Cortex of kidney (tissue), 1 donor: ENCODE measurements at places on chromosomes 13 and 19.

GRCh38 chr13:79501538-79502232, 20.7 kb downstream of the NDFIP2 start:
- no peak for DNase-seq

- DNase-seq = no peak
Observed at GRCh38 chr13:111404746-111405145, 84.3 kb downstream of the TEX29 start.

GRCh38 chr13:20547479-20547908, 19.5 kb upstream of the IFT88 start:
- DNase-seq = no peak

DNA sequence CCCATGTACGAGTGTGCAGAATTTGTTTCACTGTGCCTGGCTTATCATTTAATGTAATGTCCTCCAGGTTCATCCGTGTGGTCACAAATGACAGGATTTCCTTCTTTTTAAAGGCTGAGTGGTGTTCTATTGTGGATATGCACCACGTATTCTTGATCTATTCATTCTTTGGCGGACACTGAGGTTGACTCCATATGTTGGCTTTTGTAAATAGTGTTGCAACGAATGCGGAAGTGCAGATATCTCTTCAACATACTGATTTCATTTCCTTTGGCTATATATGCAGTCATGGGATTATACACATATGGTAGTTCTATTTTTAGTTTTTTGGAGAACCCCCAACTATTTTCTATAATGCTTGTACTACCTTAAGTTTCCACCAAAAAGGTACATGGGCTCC, 13.0 kb downstream of the OR7A5 start:
- no peak for DNase-seq

DNA sequence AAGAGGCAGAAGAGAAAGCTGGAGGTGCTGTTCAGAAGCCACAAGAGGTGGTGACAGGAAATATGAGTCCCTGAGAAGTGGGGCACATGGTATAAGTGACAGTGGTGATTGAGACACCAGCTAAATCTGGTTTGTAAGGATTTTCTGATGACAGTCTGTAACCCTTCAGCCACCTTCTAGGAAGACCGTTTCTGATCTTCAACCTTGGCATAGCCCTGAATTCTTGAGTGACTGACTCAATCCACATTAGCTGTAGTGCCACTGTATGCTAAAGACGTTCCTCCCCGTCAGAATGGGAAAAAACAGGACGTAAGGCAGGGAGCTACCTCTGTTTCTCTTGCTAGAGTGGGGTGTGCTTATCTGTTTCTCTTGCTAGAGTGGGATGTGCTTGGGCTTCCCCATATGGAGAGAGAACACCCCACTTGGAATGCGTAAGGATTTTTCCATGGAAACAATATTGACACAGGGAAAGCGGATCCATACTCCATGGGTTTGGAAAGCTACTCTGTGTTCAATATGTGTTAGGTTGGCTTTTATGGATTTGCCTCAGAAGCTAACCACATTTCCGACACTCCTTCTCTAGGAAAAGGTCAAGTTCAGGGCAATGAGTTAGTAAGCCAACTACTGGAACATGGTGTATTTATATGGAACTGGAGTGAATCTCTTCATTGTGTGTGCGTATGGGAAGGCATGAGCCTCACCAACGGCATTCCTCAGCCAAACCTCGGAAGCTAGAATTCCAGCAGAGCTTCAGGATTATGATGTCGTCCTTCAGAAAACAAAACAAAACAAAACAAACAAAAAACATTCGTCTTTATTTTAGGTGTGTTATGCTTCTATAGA, 948.8 kb upstream of the SLC10A2 start:
- DNase-seq = no peak

GRCh38 chr19:13350072-13350471, 156.2 kb downstream of the CACNA1A start:
- no peak for DNase-seq

- no peak for DNase-seq
Observed at GRCh38 chr19:50178320-50178719, 15.2 kb upstream of the IZUMO2 start.

GRCh38 chr13:113666951-113667701, at the start of gene GRK1:
Gene GRK1, plus strand, starts transcription at chr13:113667219. Its CDS starts 168 bp downstream, at chr13:113667387.
- no peak for DNase-seq

- no peak for DNase-seq
Observed at GRCh38 chr13:23778879-23779278, 110.3 kb downstream of the MIPEP start.

DNA sequence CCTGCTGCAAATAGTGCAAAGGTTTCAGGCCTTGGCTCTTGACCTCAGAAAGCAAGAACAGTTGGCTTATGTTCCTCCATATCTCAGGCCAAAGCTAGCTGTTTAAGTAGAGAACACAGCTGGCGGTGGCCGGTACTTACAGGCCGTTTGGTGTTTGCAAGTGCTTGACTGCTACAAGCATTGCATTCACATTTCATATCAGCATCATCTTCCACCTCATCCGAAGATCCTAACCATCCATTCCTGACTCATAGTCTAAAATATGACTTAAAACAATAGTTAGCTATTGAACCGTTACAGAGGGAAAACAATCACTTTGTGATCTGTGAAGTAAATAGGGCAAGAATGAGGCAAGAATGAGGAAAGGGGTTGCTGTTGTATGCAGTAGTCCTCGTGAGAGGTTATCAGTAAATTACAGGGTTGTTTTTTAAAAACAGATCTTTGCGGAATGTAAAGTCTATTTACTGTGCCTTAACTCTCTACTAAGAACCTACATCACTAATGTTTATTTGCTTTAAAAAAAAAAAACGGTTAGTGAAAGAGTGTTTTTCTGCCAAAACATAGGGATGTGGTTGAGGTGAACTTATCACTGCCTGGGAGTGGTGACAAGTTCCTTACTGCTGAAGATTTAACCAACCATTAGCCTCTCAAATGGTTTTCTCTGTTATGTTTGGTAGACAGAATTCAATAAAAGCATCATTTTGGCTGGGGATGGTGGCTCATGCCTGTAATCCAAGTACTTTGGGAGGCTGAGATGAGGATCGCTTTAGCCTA, 21.6 kb upstream of the WDR88 start:
- DNase-seq = no peak

DNA sequence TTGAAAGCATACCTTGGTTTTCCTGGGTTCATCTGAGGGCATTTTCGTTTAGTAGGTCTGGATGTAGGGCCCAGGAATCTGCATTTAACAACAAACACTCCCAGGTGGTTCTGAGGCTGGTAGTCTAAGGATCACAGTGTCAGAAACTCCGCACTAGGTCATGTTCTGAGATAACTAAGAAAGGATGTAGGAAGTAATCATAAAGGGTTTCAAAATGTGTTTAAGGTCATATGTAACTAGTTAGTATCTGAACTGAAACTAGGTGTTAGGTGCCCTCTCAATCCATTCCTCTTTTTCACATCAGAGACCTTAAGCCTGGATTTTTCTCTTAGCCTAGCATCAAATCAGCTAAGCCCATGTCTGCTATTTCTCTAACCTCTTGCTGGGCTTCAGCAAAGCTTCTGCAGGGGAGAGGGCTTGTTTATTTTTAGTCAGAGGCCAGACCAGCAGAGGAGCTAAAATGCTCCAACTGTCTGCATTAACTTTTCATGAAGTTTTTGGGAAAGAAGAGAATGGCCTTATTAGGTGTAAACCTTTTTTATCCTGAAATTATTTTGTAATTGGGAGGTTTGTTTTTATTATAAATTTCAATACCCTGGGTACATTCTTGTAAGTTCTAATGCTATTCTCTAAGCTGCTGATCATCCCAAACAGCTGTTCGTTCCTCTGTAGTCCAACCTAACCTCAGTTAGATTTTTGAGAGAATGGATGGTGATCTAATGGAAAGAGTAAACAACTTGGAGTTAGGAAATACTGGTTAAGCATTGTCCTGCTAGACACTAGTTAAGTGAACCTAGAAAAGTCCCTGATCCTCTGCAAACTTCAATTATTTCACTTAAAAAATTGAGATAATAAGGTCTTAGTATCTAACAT, 262.8 kb upstream of the RFC3 start:
- DNase-seq = no peak

DNA sequence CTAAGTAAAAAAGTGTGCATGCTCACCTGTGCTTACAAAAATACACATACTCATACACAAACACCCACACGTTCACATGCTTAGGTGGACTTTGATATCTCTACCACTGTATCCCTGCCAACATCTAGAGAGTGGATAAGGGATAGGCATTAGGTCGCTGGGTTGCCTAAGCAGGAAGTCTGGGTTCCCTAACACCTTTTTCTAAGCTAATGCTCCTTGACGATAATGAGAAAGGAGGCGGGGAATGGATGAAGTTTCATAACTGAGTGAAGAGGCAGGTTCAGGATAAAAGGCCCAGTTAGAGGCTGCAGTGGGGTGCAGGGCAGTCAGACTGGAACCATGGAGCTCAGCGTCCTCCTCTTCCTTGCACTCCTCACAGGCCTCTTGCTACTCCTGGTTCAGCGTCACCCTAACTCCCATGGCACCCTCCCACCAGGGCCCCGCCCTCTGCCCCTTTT, 41.9 kb upstream of the CYP2A7 start:
- no peak for DNase-seq

GRCh38 chr19:3360421-3361383, 5.7 kb upstream of the NFIC start:
- no peak for DNase-seq
